NCI-H2081 treated with DMSO at 0.1 percent for 48 hours (cell line): ENCODE measurements at places on chromosomes 6 and 20.
A peak's percentile ranks its signal among the peaks of the same experiment; 100 is the strongest.

- DNase-seq, result no peak
Observed at GRCh38 chr6:82904860-82905259, 160.8 kb downstream of the UBE3D start.

GRCh38 chr6:168895102-168895812 is 358.4 kb downstream of the THBS2 start:
- peak; percentile 8 for DNase-seq

- peak; percentile 57 for DNase-seq
Observed at GRCh38 chr6:84411060-84411629, 183.7 kb upstream of the CEP162 start.

GRCh38 chr6:110334423-110335180 is 23.5 kb downstream of the METTL24 start:
- DNase-seq, result no peak

DNA sequence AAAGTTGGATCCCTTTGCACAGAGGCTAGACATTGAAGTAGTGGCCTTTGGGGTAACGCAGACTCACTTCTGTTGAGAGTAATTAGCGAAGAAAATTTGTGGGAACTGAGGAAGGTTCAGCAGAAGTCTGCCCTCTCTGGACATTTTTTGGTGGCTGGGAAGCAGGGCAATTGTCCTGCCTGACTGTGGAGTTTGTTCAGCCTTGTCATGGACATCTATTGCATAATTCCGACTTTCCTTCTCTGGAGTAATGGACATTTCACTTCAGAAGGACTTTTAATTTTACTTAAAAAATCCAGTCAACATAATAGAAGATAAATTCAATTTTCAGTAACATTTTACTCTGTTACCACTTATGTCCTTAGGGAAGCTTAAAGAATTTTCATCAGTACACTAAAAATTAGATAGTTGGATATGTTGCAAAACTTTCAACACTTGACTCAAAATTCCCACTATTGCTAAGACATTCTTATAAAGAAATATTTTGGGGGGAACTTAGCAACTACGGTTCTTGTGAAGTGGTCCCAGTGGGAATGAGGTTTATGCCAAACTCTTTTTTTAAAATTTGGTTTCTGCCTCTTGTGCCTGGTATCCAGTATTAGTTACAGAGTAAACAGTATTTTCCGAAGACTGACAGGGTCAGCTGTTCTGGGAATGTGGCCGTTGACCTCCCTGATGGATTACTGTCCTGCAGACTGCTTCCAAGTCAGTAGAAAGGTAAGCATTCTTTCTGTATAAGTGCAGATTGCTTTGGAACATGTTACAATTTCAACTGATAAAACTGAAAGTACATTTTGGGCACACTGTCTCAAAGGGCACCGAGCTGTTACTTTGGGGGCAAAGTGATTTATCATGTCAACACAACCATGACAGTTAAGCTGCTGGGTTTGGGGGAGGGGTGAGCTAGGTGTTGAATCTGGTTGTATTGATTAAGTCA is 100.6 kb upstream of the MLIP start:
- DNase-seq, result no peak

DNA sequence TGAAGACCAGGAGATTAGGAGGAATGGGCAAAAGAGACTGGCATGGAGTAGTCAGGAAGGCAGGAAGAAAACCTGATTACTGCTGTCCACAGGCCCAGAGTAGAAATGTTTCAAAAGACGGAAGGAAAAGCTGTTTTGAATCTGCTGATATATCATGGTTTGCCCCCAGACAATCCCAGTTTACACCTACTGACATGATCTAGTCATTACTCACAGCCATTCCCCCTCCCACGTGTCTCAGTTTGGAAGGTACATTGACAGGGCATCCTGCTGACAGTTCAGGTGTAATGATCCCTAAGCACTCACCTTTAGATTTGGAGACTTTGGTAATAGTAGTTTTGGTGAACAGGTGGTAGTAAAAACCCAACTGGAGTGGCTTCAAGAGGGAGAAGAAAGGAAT is 9.8 kb upstream of the TXNDC5 start:
- no peak for DNase-seq
